ENCODE measurements at places on chromosomes 1 and 21.

- DNase-seq: no peak
Measured at GRCh38 chr1:30696831-30697230, 26.6 kb downstream of the MATN1 start.

DNA sequence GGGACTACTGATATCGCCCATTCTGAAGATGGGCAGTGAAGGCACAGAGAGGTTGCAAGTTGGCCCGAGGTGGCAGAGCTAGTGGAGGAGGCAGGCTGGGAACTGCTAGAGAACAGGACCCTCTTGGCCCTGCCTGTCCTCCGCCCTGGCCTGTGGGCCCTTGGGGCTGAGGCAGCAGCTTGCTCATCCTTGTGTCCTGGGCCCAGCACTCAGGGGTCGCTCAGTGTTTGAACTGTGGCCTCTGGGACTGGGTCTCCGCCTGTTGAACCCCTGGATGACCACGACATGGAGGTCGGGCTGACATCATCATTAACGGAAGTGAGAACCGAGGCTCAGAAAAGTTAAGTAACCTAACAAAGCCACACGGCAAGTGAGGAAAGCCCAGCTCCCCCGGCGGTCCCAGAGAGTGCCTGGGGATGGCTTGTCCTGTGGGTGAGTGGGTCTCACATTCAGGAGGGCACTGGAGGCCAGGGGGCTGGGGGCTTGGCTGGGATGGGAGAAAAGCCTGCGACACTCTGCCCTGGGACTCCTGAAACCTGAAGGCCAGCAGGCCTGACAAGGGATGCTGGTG is 23.0 kb upstream of the DDOST start:
- DNase-seq: no peak

- no peak for DNase-seq
Measured at GRCh38 chr1:64496606-64497005, 26.7 kb downstream of the CACHD1 start.

DNA sequence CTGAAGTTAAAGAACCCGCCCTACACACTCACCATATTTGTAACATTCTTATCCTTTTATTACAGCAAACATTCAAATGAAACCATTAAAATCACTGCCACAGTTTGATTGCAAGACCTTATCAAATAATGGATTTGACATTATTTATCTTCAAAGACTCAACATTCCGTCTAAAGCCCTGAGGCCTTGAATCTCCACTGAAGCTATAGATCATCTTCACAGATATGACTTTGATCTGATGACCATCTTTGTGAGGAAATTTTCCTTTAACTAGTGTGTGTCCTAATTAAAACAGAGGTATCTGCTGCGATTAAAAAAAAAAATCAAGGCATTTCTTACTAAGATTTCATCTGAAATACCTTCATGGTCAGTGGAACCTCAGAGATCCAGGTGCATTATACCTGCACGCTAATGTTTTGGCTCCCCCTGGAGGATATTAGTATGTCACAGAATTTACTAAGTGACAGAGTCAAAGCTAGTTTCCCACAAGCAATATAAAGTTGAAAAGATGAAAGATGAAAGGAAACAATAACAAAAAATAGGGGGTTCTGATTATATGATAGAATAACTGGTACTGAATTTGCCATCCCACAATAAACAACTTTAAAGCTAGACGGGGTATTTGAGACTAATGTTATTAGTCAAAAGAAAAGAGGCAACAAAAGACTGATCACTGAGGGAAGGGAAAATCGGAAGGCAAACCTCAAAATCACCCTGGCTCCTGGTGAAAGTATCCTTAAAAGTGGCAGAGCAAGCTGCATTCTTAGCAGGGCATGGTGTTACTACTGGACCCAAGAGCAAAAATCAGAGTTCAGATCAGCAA is 923.4 kb downstream of the NCAM2 start:
- DNase-seq: peak; percentile 38

DNA sequence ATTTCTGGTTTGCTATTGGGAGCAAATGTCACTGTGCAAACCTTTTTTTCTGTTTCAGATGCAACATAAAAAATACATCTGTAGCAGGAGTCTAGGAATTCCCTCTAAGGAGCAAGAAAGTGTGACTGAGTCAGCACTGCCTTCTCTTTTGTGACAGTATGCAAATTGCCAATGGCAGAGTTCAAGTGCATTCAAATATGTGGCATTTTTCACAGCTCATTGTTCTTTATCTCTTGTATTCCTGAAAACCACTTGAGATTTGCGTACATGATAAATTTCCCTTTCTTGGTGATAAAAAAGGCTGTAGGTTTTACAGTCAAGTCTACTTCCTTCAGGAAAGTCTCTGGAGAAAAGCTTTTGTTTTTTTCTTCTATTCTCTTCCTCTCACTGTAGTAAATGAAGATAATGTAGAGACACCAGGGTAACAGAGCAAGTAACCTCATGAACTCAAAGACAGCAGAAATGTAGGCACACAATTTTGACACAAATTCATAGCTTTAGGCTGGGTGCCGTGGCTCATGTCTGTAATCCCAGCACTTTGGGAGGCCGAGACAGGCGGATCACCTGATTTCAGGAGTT is 129.7 kb upstream of the L1TD1 start:
- DNase-seq: no peak

DNA sequence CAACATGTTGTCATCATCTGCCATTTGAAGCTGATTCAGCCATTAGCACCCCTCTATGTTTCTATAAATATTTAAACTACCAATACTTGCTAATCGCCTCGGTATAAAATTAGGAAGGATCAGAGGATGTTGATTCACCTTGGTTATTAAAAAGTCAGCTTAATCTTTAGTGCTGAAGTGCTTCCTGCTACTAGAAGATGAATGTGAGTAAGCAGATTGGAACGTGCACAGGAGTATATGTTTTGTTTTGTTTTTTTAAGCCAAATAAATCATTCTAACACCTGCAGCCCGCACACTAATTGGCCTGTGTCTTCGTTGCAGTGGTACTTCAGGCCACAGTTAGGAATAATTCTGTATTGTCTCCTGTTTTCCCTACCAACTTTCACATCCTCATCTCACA is 485.7 kb downstream of the AJAP1 start:
- peak; percentile 12 for DNase-seq

- no peak for DNase-seq
Measured at GRCh38 chr1:40986328-40986783, 6.9 kb downstream of the CTPS1 start.

- peak; percentile 25 for DNase-seq
Measured at GRCh38 chr1:7784492-7785071, 491 bp downstream of the PER3 start.

DNA sequence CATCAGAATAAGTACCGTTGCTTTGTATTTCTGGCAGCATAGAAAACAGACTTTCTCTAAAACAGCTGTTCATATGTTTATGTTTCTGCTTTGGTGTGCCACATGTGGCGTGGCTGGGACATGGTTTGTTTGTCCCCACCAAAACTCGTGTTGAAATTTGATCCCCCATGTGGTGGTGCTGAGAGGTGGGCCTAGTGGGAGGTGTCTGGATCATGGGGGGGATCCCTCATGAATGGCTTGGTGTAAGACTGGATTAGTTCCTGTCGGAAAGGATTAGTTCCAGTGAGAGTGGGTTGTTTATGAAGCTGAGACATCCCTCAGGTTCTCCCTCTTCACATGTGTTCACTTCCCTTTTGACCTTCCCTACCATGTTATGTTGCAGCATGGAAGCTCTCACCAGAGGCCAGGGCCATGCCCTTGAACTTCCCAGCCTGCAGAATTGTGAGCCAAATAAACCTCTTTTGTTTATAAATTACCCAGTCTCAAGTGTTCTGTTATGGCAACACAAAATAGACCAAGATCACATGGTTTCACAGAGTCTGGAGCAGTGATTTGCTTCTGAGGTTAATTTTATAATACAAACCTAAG is 17.9 kb upstream of the H3-3A start:
- DNase-seq: peak; percentile 11

DNA sequence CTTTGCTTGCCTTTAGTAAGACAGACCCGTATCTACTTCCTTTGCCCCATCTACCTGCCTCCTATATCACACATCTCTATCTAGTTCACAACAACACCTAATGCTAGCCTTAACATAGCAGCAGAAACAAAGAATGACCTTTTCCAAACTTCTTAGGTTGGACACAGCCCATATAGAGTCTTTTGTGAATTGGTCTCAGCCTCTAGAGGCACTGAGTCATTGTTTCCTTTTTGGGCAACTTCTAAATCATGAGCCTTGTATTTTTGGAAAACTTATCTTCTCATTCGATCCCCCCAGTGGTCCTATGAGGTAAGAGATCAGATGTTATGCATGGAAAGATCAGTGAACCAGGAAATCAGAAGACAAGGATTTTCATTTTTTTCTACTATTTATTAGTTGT is 679.4 kb upstream of the USP24 start:
- peak; percentile 46 for DNase-seq

DNA sequence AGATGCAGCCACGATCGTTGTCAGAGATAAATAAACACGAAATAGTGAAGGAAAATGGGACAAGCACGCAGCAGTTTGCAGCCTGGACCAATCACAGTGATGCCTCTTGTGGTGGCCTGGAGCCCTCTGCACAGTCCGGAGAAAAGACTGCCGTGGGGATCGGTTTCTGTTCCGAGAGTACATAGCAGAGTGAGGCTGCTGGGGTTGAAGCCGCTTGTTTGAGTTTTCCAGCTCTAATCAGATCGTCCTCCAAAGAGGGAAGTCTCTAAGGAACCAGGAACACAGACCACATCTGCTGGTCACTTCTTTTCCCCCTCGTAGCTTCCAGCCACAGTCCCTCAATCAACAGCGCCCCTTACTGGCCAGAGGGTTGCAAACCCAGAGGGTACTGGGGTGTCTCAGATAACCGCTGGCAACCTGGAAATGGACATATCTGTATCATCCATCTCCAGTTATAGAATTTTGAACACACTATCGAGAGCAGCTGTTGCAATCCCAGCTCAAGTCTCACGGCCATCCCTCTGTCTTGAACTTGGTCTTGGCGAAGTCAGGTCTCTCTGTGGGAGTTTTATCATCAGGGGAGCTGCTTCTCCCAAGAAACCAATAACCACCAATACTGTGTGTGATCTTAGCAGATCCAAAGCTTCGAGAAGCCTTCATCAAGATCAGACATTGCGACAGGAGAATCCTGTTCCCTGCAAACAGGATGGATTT is 57.4 kb downstream of the OLIG1 start:
- peak; percentile 77 for DNase-seq

GRCh38 chr1:76957961-76958360 is 90.7 kb downstream of the ST6GALNAC5 start:
- DNase-seq: no peak

DNA sequence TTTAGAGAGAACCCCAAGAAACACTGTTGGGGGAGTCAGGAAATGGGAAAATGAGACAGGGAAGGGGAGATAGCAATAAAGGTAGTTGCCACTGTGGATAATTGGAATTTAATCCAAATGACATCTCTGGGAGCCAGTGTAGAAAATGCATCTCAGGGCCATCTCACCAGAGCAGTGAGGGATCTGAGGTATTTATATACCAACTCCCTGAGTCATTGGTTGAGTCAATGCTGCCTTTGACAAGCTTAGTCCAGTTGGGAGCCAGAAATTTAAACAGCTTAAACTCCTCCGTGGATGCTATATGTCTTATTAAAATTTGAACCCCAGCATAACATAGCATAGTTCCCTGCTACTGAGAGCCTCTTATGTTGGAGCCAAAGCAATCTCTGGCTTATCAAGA is 140.3 kb downstream of the SLC30A10 start:
- DNase-seq: peak; percentile 77

DNA sequence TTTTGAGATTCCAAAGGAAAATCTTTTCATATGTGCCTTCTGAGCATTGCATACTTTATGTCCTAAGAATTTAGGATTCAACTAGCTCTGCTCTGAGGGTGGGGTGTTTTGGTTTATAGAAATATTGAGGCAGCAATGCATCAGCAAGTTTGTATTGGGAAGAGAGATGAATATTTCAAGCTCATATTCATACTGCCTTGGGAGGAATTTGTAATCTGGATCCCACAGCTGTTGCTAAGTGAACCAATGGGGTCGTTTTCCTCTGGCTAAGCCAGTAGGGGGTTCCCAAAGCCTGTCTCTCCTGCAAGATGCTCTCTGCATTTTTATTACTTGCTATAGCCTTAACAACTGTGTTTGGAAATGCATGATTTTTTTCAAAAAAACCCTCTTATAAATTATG is 130.6 kb downstream of the SNX7 start:
- DNase-seq: no peak

GRCh38 chr21:25872271-25872670 is 137.5 kb downstream of the GABPA start:
- no peak for DNase-seq

GRCh38 chr1:65045022-65045817 is 78.9 kb upstream of the JAK1 start:
- DNase-seq: no peak

DNA sequence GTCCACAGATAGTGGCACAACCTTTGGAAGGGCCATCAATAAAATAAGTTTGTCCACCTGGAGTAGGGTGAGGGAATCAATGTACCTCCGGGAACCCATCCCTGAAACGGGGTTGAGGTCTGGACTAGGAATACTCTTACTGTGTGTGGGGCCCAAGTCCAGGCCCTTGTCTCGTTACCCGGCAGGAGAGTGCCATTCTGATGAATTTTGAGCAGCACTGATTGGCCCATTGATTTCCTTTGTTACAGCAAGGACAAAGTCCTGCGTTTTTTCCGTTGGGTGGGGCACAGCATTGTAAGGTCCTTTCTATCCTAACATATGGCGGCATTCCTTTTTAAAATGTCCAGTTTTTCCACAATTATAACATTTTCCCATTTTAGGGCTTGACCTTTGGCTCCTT is 75.2 kb downstream of the AXDND1 start:
- no peak for DNase-seq

DNA sequence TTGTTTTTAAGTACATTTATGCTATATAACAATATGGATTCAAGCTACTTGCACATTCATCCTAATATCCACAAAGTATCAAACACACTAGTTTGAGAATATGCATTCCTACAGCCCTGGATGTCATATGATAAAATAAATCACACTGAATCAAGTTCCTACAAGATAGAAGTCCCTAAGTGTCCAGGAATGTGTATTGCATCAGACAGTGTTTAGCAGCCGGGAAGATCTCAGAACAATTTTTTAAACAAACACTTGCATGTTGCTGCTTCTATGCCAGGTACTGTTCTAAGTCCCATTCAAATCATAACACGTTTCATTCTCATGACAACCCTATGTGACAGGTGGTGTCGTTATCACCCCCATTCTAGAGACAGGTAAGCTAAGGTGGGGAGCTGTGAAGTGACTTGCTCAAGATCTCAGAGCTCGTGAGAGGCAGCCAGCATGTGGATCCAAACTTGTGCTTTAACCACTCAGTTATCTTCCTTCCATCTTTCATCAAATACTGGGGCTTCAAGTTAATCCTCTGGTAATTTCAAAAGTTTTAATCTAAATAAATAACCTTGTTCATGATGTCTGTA is 68.3 kb upstream of the KIF26B start:
- DNase-seq: peak; percentile 9

DNA sequence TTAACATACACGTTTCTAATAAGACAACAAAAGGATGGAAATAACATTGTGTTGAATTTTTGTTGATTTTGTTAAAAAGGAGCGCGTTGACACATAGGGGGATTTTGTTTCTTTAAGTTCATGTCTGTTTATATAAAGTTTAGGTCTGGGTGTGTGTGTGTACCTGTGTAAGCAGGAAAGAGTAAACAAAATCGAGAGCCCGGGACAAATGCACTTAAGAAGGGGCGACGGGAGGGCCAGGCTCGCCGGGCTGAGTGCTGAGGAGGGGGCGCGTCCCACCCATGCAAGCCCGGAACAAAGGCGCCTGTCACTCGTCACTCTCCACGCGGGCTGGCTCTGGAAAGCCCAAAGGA is 28.8 kb upstream of the TRIM17 start:
- no peak for DNase-seq
